CD4-positive, alpha-beta T cell treated with Interleukin-10 for 1 hour (primary cell): ENCODE measurements at places on chromosomes 5 and 9.

DNA sequence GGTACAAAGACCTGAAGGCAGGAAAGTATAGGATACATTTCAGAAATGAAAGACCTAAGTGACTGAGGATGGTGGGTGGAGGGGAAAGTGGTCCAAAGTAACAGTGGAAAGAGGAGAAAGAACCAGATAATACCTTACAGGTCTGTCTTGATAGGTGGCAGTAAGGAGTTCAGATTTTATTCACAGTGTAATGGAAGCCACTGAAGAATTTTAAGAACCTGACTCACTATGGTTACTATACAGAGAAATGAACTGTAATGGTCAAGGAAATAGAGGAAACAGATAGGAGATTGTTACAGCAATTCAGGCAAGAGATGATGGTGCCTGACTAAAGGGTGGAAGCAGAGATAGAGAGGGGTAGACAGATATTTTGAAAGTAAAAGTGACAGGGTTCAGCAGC lies 46.5 kb downstream of the EPB41L4A start:
- no peak for DNase-seq

- DNase-seq, result no peak
Observed at GRCh38 chr5:10682801-10683525, 78.1 kb downstream of the DAP start.

DNA sequence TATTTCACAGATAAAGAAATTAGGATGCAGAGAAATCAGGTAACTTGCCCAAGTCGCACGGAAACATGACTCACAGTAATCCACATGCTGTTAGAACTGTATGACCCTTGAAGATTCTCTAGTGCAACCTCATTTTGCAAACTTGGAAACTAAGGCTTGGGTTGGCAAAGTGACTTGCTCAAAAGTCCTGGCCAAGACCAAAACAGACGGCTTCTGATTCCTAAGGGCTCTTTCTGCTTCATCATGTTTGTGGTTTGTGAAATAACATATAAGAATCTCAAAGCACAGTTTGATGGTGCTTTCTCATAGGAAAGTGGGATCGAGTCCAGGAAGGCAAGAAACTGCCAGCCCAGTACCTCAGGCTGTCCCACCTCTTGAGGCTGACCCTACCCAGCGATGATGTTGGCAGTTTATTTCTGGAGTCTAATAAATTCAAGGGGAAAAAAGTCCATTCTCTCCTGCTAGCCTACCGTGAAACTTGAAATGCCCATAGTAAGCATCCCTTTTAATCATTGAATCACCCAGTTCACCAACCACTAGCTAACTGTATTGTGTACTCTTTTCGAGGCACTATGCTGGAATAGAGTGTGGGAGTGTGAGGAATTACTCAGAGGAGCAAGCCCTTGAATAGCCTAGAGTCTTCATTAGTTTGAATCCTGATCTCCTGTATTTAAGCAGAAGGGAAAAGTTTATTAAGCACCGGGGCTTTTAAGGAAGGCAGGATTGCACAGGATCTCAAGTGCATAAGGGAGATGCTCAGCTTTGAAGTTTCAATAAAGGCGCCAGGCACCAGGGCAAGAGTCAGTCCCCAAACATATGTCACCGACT lies 14.1 kb downstream of the CAPSL start:
- peak; percentile 10 for DNase-seq

DNA sequence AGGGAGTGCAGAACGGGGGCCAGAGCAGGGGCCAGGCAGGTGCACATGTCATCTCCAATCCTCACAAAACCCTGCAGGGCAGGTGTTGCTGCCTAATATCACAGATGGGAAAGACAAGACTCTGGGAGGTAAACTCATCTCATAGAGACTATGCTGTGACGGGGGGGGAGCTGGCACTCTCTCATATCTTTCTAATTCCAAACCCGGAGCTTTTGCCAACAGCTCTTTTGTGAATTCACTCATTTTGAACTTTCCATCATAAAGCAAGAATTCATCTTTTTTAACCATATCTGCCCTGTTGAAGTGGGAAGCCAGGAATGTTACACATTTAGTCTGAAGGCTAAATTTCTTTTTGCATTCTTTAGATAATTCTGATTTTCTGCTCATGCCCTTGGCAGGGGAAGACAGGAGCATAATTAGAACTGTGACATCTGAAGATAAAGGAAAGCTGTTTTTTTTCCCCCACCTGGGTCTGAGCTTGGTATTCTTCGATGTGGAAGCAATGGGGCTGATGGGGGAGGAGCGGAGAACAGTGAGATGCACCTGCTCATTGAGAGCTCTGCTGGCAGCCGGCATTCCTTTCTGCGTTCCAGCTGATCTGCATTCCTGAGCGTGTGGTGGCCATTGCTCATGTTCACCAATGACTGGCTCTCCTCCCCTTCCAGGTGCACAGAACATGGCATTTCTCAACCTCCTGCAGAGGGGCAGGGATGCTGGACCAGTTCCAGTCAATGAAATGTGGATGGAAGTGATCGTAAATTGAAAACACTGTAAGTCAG lies 159.2 kb downstream of the NSG2 start:
- DNase-seq, result no peak

- DNase-seq, result no peak
Observed at GRCh38 chr5:176608937-176609723, 826 bp downstream of the GPRIN1 start.
